ENCODE measurements at places on chromosomes 2 and 18.
A peak's percentile ranks its signal among the peaks of the same experiment; 100 is the strongest.

- DNase-seq, result peak; percentile 33
Measured at GRCh38 chr18:74040459-74041332, 106.9 kb downstream of the FBXO15 start.

DNA sequence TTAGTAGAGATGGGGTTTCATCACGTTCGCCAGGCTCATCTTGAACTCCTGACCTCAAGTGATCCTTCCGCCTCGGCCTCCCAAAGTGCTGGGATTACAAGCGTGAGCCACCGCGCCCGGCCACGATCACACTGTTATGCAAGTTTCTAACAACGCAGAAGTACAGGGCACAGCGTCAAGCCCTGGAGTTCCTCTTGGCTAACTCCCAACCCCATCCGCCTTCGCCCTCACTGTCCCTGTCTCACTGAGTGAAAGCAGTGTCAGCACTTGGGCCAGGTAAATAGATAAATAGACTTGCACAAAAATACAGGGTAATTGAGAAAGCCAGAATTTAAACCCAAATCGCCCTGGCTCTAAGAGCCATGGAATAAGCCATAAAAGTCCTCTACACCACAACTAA lies 111.7 kb downstream of the ACVR1 start:
- DNase-seq, result no peak

- peak; percentile 48 for DNase-seq
Measured at GRCh38 chr2:9813312-9814128, 29.8 kb upstream of the TAF1B start.

DNA sequence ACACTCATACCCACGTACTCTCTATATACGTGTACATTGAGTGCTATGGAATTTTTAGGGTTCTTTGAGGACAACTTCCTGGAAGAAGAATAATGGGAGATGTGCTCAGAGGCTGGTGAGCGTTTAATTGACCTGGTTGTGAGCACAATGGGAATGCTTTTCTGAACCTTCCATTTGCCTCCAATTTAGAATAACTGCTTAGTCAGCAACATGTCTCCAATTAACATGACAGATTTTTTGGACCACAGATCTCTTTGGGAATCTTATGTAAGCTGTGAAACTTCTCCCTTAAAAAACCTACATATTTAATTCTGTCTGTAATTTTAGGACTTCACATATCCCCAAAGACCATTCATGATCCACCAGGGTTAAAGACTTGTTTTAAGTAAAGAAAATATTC lies 166.7 kb upstream of the TNP1 start:
- DNase-seq, result no peak

GRCh38 chr18:11518788-11519685 lies 90.4 kb upstream of the SLC35G4 start:
- DNase-seq, result peak; percentile 6

Measured in NCI-H774 (cell line).